ENCODE measurements at places on chromosomes 12 and 14.

DNA sequence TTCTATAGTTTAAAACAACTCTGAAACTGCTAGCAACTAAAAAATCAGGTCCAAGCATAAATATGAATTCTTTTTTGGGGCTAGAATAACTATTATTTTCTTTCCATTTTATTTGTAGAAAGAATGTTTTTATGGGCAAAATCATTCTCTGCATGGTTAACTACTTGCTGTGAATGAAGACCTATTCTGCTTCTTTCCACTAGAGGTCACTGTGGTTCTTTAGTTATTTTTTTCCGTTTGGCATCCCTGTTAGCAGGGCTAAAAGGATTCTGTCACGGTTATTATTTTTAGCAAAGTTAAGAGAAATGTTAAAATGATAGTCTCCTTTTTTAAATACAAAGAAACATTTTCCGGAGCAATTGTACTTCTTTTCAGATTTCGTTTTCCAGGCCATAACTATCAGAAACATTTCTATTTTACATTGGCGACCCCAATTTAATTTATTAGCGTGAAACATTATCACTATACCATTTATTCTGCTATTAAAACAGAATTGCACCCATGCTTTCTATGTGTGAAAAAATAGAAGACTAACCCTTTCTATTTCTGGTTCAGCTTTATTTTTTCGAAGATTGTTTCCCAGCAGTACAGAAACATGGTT, 404.8 kb downstream of the ATP23 start:
- peak; percentile 27 for DNase-seq

GRCh38 chr14:105329411-105330150, 15.0 kb downstream of the PACS2 start:
- no peak for DNase-seq

- no peak for DNase-seq
These were observed 51.4 kb downstream of the ERH start for GRCh38 chr14:69346710-69347109.

DNA sequence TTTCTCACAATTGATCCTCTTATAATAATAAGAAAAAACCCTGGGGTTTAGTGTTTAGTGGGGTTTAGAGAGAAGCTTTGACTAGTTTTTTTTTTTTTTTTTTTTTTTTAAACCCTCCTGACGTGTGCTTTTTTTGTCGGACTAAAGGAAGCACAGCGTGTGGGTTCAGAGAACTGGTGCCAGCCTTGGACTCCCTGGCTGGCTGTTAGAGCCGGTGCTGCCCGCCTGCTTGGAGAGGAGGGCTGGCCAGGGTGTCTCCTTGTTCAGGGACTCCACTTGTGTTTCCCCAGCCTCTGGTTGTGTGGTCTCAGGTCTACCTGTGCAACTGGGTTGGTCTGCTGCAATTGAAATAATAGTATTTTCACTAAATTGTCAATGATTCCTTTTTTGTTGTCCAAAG, 54.1 kb upstream of the ASPG start:
- DNase-seq, result no peak

- no peak for DNase-seq
These were observed 352.0 kb downstream of the NPAS3 start for GRCh38 chr14:33290641-33291040.

- peak; percentile 29 for DNase-seq
These were observed 2.0 kb downstream of the SIX1 start for GRCh38 chr14:60647081-60647836.

DNA sequence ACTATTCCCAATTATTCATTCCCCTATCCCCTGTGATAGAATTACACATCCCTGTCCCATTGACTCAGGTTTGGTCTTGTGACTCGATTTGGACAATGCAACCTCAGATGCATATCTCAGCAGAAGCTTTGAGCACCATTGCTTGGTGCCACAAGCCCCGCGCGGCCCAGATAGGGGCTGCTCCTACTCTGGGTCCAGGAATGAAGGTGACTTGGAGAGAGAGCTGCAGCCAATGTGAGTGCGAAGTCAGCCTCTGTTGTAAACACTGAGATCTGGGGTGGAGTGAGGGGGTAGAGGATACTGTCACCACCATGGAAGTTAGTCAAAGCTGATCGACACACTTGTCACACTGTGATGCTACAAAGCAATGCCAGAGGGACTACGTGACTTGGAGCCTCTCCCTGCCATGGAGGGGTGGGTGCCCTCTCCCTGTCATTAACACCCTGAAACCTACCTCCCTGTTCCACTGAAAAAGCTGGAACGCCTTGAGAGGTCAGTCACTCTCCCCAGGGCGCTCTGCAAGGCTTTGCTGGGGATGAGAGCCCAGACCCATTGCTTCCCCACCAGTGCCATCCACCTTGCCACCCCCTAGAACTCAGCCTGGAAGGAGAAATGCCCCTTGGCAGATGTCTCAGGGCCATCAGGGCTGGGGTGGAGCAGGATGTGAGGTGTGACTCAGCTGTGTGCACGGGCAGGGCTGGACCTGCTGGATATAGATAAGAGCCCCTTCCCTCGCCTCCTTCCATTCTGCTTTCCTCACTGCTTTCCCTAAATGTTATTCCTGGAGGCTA, 6.6 kb upstream of the PLEK2 start:
- DNase-seq, result no peak

DNA sequence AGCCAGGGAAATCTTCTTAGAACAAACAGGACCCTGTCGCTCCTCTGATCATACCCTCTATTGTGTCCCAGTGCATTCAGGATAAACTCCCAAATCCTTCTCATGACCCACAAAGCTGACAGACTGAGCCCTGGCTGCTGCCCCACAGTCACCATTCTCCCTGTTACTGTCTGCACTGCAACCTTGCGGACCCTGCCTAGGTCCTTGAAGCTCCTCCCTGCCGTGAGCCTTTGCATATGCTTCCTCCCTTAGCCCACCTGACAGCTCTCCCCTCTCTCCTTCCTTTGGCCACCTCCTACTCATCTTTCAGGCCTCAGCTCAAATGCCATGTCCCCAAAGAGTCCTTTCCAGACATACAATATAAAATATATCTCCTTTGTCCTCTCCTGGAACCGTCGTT, 62.4 kb downstream of the SLC6A12 start:
- no peak for DNase-seq

GRCh38 chr14:71554959-71555612, 377.1 kb upstream of the RGS6 start:
- no peak for DNase-seq

- no peak for DNase-seq
These were observed 366.6 kb downstream of the NELL2 start for GRCh38 chr12:44509471-44509870.

GRCh38 chr12:119447126-119447525, 112.6 kb downstream of the CCDC60 start:
- DNase-seq, result no peak

- no peak for DNase-seq
These were observed 50.8 kb downstream of the STXBP6 start for GRCh38 chr14:24999157-24999556.

DNA sequence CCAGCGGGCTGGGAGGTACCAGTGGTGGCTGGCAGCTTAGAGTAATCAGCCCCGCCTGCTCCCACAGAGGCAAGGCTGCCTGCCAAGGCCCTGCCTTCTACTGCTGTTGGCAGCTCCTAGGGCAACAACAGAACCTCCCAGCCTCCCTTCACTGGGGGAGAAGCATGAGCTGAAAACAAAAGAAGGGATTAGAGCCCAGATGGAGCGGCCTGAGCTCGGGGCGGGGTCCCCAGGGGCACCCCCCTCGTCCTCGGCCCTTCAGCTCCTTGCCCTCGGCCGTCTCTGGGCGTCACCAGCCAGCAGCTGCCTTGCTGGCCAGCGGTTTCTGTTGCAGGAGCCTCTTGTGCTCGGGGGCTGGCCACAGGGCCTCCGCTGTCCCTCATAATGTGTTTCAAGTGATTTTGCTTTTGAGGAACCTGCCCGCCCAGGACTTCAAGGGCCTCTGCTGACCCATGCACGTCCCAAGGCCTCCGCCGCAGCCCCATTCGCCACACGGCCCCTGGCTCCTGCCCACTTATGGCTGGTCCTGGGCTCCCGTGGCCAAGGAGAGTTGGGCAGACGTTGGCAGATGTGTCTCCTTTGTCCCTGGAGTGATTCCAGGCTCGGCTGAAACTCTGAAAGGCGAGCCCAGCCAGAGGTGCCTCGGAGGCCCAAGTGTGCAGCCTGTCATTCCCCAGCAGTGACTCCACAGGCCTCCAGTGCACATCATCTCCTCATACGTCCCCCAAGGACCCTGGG, 49.7 kb downstream of the PSMA6 start:
- peak; percentile 91 for DNase-seq

DNA sequence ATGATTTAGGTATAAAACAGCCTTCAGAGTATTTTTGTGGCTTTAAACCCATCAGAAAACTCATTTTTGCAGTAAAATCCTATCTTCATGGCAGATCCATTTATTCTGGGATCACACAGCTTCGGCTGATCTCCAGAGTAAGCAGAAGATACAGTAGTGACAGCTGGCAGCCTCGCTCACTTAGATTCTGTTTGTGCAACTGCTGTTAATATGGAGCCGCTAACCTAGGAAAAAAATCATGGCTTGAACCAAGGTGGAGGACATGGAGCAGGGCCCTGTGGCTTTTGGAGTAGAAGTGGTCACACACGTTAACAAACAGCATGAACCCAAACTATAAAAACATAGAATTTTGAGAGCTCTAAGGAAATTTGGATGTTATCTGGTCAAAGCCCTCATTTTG, 137.2 kb upstream of the ARHGAP5 start:
- peak; percentile 68 for DNase-seq

- no peak for DNase-seq
These were observed 18.0 kb downstream of the TUBA1A start for GRCh38 chr12:49170924-49171323.

DNA sequence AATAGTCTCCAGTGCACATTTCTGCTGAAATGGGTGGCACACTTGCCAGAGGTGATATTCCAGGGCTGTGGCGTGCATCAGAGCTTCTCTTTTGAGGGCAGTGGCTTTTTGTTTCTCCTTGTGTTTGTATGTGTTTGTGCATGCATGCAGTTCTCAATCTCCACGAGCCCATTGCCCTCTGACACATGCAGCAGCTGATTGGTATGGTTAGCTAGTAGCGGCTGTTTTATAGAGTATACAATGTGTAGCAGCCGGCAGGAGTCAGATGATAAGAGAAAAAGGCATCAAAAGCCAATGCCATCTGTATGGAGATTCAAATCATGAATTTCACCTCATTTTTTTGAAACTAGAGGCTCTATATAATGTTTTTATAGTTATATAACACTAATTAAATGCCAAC, 616.9 kb upstream of the STXBP6 start:
- DNase-seq, result no peak
